ENCODE measurements at places on chromosomes 7 and 10. TPM values are rescaled to one million over a fixed set of nuclear protein-coding genes. Genes with fewer than 3 reads are reported as not detected.

CADPS2 gene
- total RNA-seq, result 53.7 TPM

DOCK1 gene
- total RNA-seq, result 108 TPM

ABHD11 gene
- 9.4 TPM for total RNA-seq

RNLS gene
- total RNA-seq, result 1.5 TPM

CRHR2 gene
- not detected for total RNA-seq

CACNB2 gene
- not detected for total RNA-seq

GSTO2 gene
- total RNA-seq, result 0.66 TPM

GNGT1 gene
- total RNA-seq, result not detected

SH2D4B gene
- total RNA-seq, result 0.09 TPM

ZNF735 gene
- total RNA-seq, result not detected

CCL24 gene
- 0.28 TPM for total RNA-seq

PLXDC2 gene
- total RNA-seq, result 2.4 TPM

TWIST1 gene
- 2.8 TPM for total RNA-seq

TFEC gene
- 1.0 TPM for total RNA-seq

CUEDC2 gene
- total RNA-seq, result 38.1 TPM

TMEM184A gene
- 0.19 TPM for total RNA-seq

PRKAG2 gene
- total RNA-seq, result 28.2 TPM

RBM17 gene
- total RNA-seq, result 51.0 TPM

UPK3B gene
- total RNA-seq, result 0.27 TPM

Measured in endothelial cell of coronary artery (primary cell).